Breast epithelium (tissue), 4 donors: ENCODE measurements at places on chromosomes 2 and 18.

GRCh38 chr2:231397928-231398294 is 2.4 kb downstream of the B3GNT7 start:
- DNase-seq: no peak

DNA sequence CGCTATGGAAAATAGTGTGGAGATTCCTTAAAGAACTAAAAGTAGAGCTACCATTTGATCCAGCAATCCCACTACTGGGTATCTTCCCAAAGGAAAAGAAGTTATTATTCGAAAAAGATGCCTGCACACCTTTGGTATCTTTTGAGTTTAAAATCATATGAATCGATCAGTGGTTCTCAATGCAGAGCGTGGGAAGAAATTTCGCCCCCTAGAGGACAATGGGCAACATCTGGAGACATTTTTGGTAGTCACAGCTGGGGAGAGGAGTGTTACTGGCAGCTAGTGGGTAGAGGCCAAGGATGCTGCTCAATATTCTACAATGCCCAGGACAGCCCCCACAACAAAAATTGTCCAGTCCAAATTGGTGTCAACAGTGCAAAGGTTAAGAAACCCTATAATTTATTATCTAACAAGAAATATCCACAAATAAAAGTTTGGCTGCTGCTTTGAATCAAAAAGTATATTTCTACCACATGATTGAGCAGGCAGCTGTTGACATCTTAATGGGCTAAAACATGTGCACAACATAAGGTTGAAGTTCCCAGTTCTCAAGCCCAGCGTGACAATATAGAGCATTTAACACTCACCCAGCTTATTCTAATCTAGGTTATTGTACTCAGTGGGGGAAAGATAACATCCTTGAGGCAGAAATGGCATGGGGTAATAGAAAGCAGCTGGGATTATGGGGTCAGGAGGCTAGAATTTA is 425.7 kb downstream of the LRATD1 start:
- no peak for DNase-seq

DNA sequence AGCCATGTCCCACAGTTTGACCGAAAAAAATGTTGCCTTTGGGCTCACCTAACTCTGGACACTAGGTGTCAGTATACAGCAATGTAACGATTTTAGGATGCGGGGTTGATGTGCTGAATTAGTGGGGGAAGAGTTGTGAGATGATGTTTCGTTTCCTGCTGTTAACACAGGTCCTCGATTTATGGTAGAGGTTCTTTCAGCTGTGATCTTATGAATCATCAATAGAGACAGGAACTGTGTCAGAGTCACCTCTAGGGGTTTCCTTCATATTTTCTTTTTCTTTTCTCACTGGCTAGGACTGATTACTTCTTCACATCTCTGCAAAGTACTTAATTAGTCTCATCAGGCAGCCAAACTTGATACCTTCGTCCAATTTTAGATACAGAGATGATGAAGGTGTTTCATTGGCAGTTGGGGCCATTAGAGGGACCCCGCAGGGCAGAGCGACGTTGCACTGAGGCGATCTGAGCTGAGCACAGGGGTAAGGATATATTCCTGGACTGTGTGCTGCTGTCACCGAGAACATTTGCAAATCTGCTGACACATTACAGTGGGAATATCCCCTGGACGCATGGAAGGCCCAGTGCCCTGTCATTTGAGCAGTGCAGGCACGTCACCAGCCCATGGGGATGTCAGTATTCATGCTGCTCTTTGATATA is 10.2 kb upstream of the MMADHC start:
- DNase-seq: peak; percentile 43

GRCh38 chr2:172438741-172439508 is 11.5 kb downstream of the ITGA6 start:
- DNase-seq: no peak

GRCh38 chr2:150353376-150353775 is 134.1 kb downstream of the RND3 start:
- no peak for DNase-seq

GRCh38 chr18:54939361-54939917 is 19.8 kb downstream of the CCDC68 start:
- no peak for DNase-seq

DNA sequence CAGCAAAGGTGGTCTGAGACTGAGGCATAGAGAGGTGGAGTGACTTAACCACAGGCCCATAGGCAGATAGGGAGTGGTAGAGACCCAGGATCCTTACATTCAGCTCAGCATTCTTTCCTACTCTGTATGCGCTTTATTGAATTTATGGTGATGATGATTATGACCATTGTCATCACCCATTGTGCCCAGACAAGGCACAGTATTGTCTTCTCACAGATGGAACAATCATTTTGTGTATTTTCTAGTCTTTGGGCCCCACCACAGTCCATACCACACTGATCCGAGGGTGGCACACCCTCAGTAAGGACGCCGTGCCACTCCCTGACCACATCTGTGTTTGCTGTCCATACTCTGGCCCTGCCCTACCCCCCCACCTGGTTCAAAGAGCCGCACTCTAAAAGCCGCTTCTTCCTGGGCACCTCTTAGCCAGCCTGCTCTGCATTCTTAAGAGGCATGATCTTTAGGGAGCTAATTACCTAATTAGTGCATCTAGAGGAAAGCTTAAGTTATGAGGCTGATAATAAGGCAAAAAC is 179.6 kb upstream of the SMAD2 start:
- DNase-seq: no peak

DNA sequence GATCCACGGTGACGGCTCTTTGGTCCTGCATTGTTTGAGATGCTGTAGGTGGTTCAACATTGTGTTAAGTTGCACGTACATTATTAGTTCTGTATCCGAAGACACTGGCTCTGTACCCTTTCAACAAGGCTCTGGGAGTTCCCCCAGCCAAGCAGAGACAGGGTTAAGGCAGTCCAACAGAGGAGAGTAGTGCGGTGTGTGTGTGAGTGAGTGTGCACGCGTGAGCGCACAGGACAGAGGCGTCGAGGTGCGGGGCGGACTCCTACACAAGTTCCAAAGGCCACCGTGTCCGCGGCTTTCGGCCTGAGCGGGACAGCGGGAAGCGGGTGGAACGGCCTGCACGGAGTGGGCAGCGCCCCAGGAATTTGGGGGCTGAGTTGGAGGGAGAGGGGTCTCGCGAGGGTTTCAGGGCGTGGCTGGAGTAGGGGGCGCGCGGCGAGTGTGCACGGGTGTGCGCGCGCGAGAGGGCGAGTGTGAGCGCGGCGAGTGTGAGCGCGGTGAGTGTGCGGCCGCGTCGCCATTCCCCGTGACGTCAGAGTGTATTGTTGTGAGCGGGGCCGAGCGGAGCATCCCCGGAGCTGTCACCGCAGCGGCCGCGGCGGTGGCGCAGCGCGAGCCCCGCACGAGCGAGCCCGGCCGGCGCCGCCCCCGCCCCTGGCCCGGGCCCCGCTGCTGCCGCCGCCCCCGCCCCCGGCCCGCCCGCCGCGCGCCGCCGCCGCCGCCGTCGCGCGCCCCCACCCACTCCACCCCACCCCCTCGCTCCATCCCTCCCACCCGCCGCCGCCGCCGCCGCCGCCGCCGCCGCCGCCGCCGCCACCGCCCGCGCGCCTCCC is at the start of gene ASXL3:
TSS of gene ASXL3 (plus strand) at position 535 of the 833 bp plus-strand sequence. CDS start 413 bp downstream, outside the sequence.
- DNase-seq: no peak

GRCh38 chr2:30213907-30214463 is 17.3 kb upstream of the LBH start:
- no peak for DNase-seq

DNA sequence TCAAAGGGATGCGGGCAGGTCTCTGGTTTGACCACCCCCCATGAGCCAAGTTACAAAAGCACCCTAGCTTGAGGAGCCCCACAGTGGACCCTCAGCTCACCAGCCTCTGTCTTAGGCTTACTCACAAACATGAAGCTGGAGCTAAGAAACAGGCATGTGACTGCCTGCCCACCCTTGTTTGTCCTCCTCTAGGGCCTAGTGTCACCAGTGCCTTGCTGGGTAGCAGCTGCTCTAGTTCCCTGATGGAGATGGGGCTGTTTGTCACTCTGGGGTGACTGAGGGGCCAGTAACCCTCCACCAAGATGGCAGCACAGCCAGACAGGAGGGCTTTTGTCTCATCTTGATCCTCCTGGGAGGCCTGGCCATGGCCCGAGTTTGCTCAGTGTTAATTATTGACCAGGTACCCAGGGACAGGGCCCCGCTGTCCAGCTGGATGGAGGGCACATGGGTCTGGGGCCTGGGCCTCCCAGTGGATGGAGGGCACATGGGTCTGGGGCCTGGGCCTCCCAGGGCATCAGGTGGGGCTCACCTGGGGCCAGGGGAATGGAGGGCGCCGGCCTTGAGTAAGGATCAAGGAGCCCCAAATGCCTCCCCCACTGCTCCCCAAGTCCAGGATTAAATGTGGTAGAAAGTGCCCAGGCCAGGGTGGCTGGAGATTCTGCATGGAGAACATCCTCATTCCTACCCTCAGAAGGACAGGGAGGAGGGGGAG is 185.9 kb upstream of the HAAO start:
- DNase-seq: no peak

GRCh38 chr2:229725716-229726574 is 11.6 kb upstream of the DNER start:
- no peak for DNase-seq

DNA sequence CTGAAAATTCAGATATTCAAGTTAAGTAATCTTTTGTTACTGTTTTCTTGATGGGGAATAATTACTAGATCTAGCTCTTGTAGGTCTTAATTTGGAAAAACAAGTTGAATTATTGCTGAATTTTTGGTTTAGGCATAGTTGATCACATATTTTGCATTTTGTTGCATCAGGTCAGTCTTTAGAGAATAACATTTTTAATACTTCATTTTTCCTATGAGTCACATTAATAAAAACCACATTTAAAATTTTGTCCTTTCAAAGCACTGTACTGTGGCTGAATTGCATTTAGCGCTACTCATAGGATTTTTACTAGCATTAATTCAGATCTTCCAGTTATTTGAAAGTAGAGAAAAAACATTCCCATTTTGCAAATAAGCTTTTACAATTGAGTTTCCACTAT is 23.2 kb downstream of the MAP4K4 start:
- DNase-seq: no peak

DNA sequence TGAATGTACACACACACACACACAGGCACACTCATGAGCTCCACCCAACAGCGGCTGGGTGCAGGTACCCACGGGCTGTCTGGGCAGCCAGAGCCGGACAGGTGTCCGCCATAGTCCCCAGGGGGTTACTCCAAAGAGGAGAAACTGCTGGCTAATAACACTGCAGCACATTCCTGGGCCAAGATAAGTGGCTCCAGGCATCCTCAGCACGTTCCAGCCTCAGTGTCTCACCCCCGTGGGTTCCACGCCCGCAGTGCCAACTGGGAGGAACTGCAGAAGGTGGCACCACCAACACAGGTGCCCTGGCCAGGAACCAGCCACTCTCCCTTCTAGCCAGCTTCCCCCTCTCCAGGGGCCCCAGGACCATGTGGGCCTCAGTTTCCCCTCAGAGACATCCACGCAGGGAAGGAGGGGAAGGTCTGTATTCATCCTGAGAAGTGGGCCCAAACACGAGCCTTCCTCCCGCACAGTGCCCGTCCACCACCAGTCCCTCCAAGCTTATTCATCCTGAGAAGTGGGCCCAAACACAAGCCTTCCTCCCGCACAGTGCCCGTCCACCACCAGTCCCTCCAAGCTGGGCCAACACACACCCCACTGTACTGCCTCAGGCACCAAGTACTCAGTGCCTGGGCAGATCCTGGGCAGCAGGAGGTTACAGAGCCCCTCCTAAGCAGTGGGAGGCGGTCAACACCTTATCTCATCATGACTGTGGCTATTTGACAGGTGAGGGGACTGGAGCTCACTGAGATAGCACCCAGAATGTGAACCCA is 47.6 kb downstream of the TNS1 start:
- no peak for DNase-seq

- no peak for DNase-seq
Measured at GRCh38 chr2:23649303-23649702, 264.3 kb downstream of the KLHL29 start.
